ENCODE measurements at places on chromosomes 4 and X. TPM values are rescaled to one million over a fixed set of nuclear protein-coding genes. Genes with fewer than 3 reads are reported as not detected.

Gene CFAP47
- not detected for total RNA-seq

- H3K36me3 ChIP-seq, result peaks cover 36% of the 10 kb centered on the region
- H3K27ac ChIP-seq, result no peak overlapping the region
- DNase-seq, result no peak
Observed at GRCh38 chrX:47148946-47149345, 3.9 kb downstream of the RBM10 start.

GRCh38 chr4:6734165-6734786 is 18.3 kb downstream of the BLOC1S4 start:
- no peak for DNase-seq
- H3K4me3 ChIP-seq, result no peak overlapping the region
- no peak overlapping the region for H3K27ac ChIP-seq
- H3K27me3 ChIP-seq, result no peaks in the 10 kb centered on the region

Gene KLF8
- total RNA-seq, result 1.6 TPM

DNA sequence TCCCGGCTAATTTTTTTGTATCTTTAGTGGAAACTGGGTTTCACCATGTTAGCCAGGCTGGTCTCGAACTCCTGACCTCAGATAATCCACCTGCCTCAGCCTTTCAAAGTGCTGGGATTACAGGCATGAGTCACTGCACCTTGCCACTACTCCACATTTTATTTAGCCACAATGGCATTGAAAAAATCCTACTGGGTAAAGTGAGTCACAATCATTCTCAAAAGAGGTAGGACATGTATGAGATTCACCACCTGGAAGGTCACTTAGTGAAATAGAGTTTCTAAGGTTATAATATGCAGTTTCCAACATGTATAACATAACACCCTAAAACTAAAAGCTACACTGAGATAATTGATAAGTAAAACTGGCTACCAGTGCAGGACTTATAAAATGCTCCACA is 159.2 kb downstream of the BTC start:
- DNase-seq, result no peak
- peaks cover 21% of the 10 kb centered on the region for H3K27me3 ChIP-seq
- peaks cover 15% of the 10 kb centered on the region for H3K4me1 ChIP-seq
- H3K27ac ChIP-seq, result no peak overlapping the region
- no peaks in the 10 kb centered on the region for H3K36me3 ChIP-seq

Gene DMD
- total RNA-seq, result 0.08 TPM

GRCh38 chrX:42054256-42054655 is 130.9 kb upstream of the CASK start:
- no peaks in the 10 kb centered on the region for H3K36me3 ChIP-seq
- no peaks in the 10 kb centered on the region for H3K27me3 ChIP-seq
- DNase-seq, result no peak
- no peak overlapping the region for H3K27ac ChIP-seq

DNA sequence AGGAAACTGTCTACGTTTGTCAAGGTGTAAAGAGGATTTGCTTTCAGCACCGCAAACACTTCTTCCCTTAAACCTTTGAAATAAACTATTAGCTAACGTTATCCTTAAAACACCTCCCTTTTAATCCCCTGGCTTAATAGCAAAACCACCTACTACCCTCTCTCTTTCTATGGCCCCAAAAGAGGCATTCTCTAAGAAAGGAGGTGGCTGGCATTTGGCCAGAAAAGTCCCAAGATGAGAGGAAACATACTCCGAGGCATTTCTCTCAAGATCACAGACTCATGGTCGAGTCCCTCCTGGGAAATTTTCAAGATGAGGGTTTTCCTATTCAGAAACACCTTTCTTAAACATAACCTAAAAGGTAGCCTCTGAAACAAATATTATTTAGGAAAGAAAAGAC is 60.6 kb upstream of the VCX3B start:
- H3K4me3 ChIP-seq, result no peak overlapping the region
- no peaks in the 10 kb centered on the region for H3K36me3 ChIP-seq
- H3K27me3 ChIP-seq, result no peaks in the 10 kb centered on the region
- no peak for DNase-seq
- H3K4me1 ChIP-seq, result no peaks in the 10 kb centered on the region

Gene WWC2
- total RNA-seq, result 4.4 TPM

DNA sequence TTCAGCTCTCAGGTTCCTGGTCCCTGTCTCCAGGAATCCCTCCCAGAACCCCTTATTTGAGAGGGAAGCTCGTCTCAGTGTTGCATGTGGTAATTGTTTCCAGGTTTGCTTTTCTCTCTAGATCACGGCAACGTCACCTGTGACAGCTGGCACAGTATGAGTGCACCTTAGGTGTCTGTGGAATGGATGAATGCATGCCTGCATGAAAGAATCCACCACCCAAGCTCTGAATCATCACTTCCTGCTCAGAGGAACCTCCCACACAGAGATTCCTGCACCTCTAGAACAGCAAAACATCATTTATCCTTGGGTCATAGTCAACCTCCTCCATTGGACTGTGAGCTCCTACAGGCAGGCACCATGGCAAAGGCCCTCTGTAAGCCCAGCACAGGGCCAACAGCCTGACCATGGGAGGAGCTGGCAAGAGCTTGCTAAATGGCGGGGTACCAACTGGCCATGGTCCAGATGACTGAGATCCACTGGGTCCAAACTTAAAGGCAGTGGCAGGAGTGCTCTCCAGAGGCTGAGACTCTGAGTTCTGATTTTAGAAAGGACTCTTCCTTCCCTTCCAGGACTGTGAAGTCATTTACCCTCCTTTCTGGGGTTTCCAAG is 116.2 kb downstream of the SLC2A9 start:
- no peaks in the 10 kb centered on the region for H3K36me3 ChIP-seq
- H3K4me3 ChIP-seq, result no peak overlapping the region
- H3K4me1 ChIP-seq, result peaks cover 4% of the 10 kb centered on the region
- H3K27me3 ChIP-seq, result peaks cover 1% of the 10 kb centered on the region

DNA sequence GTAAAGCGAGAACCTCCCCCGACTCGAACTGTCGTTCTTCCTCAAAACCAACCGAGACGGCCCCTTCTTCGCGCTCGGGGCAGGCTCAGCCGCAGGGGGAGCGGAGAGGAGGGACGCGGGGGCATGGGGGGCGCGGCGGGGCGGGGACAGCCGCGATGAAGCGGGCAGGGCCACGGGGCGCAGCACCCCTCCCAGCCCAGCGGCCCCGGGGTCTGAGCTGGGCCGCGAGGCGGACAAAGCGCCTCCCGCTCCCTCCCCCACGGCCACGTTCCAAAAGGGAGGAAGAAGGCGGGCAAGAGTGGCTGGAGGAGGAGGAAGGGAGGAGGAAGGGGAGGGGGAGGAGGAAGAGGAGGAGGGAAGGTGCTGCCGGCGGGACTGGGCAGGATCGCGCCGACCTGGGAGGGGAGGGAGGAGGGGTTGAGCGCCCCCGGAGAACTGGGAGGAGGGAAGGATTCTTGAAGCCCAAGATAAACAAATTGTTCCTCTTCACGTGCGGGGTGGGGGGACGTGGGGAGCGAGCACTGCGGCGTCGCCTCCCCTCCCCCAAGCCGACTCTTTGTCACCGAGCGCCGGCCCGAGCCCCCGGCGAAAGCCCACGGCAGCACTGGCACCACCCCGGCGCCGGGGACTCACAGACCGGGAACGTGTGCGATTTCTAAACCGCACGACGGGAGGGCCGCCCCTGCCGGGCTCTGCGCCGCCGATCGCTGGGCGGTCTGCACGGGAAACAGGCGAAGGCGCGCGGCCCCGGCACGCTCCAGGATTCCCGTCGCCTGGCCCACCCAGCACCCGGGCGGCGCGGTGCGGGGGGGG is 2.9 kb downstream of the MAML3 start:
- peak overlapping the region; percentile 85 for H3K27ac ChIP-seq
- H3K36me3 ChIP-seq, result no peaks in the 10 kb centered on the region
- H3K4me3 ChIP-seq, result peak overlapping the region; percentile 88
- DNase-seq, result peak; percentile 77
- H3K27me3 ChIP-seq, result peaks cover 24% of the 10 kb centered on the region

DNA sequence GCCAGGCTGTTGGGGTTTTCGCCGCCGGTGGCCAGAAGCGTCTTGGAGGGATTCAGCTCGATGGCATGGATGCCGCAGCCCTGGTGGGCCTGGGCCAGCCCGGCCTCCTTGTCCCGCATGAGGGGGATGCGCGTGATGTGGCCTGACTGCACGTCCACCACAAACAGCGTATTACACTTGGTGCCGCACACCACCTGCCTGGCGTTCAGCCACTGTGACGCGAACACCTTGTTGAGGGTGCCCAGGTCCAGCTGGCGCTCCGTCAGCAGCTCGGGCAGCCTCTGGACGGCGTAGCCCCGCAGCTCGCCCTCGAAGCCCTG is 728 bp downstream of the DCAF12L2 start:
- no peak overlapping the region for H3K27ac ChIP-seq
- H3K36me3 ChIP-seq, result no peaks in the 10 kb centered on the region
- H3K27me3 ChIP-seq, result peaks cover 33% of the 10 kb centered on the region
- peaks cover 1% of the 10 kb centered on the region for H3K4me1 ChIP-seq
- DNase-seq, result no peak

GRCh38 chr4:97367878-97368277 is 775.4 kb downstream of the STPG2 start:
- H3K4me3 ChIP-seq, result no peak overlapping the region
- H3K4me1 ChIP-seq, result no peaks in the 10 kb centered on the region
- H3K36me3 ChIP-seq, result no peaks in the 10 kb centered on the region

- H3K4me3 ChIP-seq, result no peak overlapping the region
- peak overlapping the region; percentile 20 for H3K27ac ChIP-seq
- peaks cover 2% of the 10 kb centered on the region for H3K36me3 ChIP-seq
- H3K4me1 ChIP-seq, result peaks cover 7% of the 10 kb centered on the region
Observed at GRCh38 chr4:87375719-87376291, 15.2 kb downstream of the HSD17B11 start.

GRCh38 chrX:70921709-70922352 is 9.1 kb downstream of the SLC7A3 start:
- no peaks in the 10 kb centered on the region for H3K36me3 ChIP-seq
- DNase-seq, result no peak
- no peaks in the 10 kb centered on the region for H3K27me3 ChIP-seq
- peaks cover 6% of the 10 kb centered on the region for H3K4me1 ChIP-seq

- peaks cover 10% of the 10 kb centered on the region for H3K36me3 ChIP-seq
- H3K4me3 ChIP-seq, result no peak overlapping the region
- H3K27me3 ChIP-seq, result no peaks in the 10 kb centered on the region
- no peak for DNase-seq
Observed at GRCh38 chr4:11470438-11471045, 41.8 kb upstream of the HS3ST1 start.

Gene SPP1
- total RNA-seq, result 0.32 TPM

Gene TMEM31
- not detected for total RNA-seq

GRCh38 chrX:42748067-42748850 is 29.7 kb downstream of the PPP1R2C start:
- H3K36me3 ChIP-seq, result no peaks in the 10 kb centered on the region
- no peaks in the 10 kb centered on the region for H3K27me3 ChIP-seq
- H3K4me1 ChIP-seq, result no peaks in the 10 kb centered on the region
- DNase-seq, result no peak

- no peak for DNase-seq
- H3K36me3 ChIP-seq, result no peaks in the 10 kb centered on the region
- no peaks in the 10 kb centered on the region for H3K27me3 ChIP-seq
- H3K4me3 ChIP-seq, result no peak overlapping the region
- H3K27ac ChIP-seq, result peak overlapping the region; percentile 70
Observed at GRCh38 chr4:77827343-77827742, 8.2 kb upstream of the CNOT6L start.

DNA sequence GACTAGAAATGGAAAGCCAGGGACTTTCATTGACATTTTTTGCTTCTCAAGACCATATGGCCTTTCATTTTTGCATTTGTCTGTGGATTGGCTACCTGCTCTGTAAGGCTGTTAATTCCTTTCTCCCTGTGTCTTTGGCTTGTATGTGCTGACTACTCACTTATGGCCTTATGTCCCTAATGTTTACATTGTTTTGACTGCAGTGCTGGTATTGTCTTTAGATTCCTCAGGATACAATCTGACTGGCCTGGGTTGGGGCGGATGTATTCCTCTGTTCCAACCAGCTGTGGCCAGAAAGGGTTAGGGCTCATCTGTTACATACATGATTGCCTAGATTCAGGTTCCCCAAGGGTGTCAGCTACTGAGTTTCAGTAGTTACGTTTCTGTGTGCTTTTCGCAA is 108.1 kb downstream of the RAPGEF2 start:
- no peak for DNase-seq
- no peak overlapping the region for H3K4me3 ChIP-seq
- H3K27ac ChIP-seq, result no peak overlapping the region
- H3K4me1 ChIP-seq, result peaks cover 20% of the 10 kb centered on the region

All from activated naive CD8-positive, alpha-beta T cell treated with anti-CD3 and anti-CD28 coated beads for 36 hours (primary cell).